Large intestine (tissue), 12 donors: ENCODE measurements at places on chromosomes 13 and 19.

- peak; percentile 89 for DNase-seq
Measured at GRCh38 chr13:74287724-74288169, 153.5 kb upstream of the KLF12 start.

GRCh38 chr19:4318460-4318859 lies 14.1 kb downstream of the FSD1 start:
- no peak for DNase-seq

- DNase-seq, result no peak
Measured at GRCh38 chr19:18967358-18968146, 26.5 kb upstream of the HOMER3 start.

- no peak for DNase-seq
Measured at GRCh38 chr13:101115762-101116171, 300.5 kb downstream of the NALCN start.

- no peak for DNase-seq
Measured at GRCh38 chr13:73258406-73258805, 199.6 kb downstream of the KLF5 start.

- no peak for DNase-seq
Measured at GRCh38 chr13:105063676-105064075, 1471.8 kb downstream of the EFNB2 start.

- DNase-seq, result no peak
Measured at GRCh38 chr13:19673473-19674430, 40.3 kb downstream of the MPHOSPH8 start.

DNA sequence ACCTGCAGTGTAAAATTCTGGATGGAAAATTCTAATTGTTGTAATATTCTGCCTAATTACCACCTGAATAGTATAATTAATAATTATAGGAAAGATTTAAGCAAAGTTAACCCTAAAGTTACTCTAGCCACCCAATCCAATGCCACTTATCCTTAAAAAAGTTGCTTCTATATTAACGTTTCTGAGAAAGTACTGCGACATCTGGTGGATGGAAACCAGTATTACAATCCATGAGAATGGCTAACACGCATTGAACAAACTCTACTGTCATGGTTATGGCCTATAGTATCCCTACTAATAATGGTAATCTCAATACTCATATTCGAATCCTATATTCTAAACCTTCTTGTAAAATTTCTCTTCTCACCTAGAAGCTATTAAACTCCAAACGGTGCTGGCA lies 1551.8 kb downstream of the SLITRK1 start:
- no peak for DNase-seq

DNA sequence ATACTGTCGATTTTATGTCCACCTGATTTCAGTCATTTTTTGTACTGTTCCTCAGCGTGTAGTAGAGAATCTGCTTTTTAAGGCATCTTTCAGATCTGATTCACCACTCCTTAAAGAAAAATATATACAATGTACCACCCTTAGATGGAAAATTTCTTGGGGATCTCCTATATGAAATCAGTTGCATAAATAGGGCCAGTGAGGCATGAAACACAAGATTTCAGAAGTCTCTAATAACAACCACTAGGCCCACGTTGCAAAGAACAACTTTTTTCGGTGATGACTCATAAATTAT lies 1.4 kb downstream of the USP12 start:
- DNase-seq, result no peak

- no peak for DNase-seq
Measured at GRCh38 chr19:45824041-45824471, 8.9 kb upstream of the RSPH6A start.

GRCh38 chr19:44698492-44699201 lies at the start of gene CEACAM16:
Gene CEACAM16 (plus strand): TSS chr19:44699151. CDS start chr19:44701457, 2,306 bp downstream.
- no peak for DNase-seq

DNA sequence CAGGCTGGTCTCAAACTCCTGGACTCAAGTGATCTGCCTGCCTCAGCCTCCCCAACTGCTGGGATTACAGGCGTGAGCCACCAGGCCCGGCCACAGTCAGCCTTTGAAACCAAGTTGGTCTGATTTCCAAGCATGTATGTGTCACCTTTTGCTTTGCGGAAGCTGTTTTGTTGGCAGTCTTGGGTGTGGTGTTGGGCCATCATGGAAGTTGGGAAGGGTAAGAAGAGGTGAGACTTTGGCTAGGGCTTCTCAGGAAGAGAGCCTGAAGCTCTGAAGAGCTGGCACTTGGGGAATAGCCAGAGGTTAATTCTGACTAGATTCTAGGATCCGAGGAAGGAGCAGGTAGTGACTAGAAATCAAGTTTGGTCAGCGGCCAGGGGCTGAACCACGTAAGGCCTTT lies 2.8 kb downstream of the RSPH6A start:
- no peak for DNase-seq

GRCh38 chr13:52411629-52412028 lies 5.7 kb upstream of the THSD1 start:
- peak; percentile 58 for DNase-seq

DNA sequence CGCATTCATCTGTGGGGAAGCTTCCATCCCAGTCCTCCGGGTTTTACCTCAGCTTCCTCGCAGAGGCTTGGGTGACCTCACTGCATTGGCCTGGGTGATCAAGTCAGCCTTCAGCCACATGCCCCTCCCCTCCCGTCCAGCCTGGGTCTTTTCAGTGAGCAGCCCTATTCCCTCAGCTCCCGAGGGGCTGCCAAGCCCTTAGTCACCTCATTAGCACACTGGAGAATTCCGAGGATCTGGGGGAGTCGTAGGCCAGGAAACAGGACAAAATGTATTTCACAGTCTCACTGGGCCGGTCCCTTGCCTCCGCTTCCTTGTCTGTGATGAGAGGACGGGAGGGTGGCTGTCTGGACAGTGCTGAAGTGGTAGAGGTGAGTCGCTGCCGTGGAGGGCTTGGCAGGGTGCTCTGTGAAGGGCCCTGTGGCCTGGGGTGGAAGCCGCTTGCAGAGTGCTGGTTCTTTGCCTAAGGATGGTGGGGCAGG lies 19.9 kb downstream of the KDM4B start:
- DNase-seq, result no peak

- DNase-seq, result no peak
Measured at GRCh38 chr13:110119935-110120905, 186.7 kb downstream of the COL4A1 start.

DNA sequence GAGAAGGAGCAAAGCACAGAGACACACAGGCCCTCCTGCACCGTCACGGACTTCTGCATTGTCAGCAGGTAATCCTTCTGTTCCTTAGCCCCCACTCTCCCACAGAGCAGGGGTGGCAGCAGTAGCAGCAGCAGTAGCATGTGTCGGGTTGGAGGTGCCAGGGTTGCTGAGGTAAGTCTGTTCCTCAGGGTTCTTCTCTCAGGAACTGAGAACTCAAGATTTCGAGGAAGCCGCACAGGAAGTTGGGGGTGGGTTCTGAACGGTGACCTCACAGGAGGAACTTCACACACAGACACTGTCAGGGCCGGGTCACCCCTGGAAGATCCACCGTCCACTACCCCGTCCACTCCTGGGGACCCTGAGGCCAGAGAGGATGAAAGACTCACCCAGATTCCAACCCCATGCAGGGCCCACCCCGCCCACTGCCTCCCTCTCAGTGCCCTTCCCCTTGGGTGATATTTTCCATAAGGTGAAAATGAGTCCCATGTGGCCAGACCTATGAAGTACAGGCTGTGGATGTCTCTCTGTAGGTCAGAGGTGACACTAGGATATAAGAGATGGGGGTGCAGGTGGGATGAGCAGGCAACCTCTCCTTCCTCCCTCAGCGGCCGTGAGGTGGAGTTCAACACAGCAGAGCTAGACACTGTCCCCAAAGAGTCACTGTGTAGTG lies at the start of gene SIGLEC12:
Gene SIGLEC12, minus strand, starts transcription at position 207 of the 670 bp plus-strand sequence. Its CDS starts 67 bp downstream, at position 140.
- DNase-seq, result no peak

GRCh38 chr13:27663947-27664346 lies 42.3 kb downstream of the POLR1D start:
- DNase-seq, result no peak

DNA sequence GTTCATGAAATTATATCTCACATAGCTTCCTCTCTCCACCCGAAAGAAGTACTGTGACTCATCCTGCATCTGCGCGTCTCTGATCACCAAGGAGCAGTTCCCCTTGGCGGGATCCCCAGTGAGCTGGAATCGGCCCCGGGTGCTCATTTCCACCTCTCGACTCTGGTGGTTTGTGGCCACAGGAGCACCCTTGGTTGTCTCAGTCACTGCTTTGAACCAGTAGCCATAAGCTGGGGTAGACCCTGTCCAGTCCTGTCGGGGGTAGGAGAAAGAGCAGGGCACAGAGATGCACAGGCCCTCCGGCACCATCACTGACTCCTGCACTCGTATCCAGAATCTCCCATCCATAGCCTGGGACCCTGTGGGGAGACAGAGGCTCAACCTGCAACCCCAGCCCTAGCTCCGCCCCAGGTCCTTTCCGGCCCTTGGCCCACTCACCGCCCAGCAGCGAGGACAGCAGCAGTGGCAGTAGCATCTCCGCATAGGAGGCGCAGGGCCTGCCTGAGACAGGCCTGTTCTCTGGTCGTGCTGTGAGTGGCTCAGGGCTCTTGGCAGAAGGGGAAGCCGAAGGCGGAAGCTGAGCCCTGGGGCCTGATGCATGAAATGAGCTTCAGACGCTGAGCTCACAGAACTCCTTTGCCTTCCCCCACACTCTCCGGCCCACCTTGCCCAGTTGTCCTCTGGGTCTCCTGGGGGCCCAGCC lies at the start of gene SIGLEC10:
Gene SIGLEC10, minus strand, starts transcription at position 536 of the 703 bp plus-strand sequence. Its CDS starts 61 bp downstream, at position 475.
- DNase-seq, result no peak

DNA sequence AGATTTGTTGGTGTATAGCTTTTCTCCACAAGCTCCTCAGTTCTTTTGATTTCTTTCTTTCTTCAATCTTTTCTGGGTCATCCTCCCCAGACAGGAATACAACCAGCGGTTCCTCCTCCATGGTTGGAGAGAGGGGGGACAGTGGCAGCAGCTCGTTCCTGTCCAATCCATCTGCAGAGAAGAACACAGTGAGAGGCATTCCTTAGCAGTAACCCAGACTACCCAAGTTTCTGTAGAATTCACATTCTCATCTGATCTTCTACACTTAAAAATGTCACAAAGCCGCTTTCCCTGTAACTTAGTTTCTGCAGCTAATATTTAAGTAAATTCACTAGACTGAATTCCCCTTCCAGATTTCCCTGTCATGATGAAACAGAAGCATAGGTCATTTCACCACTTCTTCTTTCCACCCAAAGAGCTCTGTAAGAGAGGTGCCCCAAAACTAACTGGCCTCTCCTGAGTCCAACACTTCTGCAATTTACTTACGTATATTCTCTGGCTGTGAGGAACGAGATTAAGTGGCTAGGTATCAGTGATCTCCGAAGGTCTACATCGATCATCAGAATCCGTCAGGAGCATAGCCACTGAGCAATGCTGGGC lies 171.9 kb downstream of the TBC1D4 start:
- no peak for DNase-seq

DNA sequence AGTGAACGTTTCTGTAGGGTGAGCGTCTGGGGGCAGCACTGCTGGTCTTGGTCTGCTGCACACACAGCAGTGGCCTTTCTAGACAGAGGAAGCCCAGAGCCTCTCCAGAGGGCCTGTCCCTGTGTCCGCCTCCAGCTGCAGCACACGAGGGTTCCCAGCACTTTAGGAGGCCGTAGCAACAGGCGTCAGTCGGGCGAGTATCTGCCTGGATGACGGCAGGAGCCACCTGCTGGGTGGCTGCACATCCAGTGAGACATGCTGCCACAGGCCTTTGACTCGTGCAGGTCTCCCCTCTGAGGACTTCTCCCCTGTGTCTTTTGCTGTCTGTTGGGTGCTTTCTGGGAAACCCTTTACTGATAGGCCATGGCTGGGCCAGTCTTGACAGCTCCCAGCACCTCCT lies 22.1 kb downstream of the AP2A1 start:
- no peak for DNase-seq

DNA sequence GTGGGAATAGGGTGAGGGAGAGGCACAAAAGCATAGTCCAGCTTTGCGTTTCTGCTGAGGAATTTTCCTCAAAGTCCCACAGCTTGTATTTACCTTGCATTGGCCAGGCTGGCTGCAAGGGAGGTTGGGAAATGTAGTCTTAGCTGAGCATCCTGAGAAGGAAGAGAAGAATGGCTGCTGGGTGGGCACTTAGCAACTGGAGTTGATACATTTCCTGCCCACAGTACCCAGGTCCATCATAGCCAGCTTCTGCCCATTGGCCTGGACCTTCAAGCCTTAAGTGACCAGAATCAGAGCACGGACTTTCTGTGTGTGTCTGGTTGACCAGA lies 112.4 kb downstream of the SIPA1L3 start:
- no peak for DNase-seq

DNA sequence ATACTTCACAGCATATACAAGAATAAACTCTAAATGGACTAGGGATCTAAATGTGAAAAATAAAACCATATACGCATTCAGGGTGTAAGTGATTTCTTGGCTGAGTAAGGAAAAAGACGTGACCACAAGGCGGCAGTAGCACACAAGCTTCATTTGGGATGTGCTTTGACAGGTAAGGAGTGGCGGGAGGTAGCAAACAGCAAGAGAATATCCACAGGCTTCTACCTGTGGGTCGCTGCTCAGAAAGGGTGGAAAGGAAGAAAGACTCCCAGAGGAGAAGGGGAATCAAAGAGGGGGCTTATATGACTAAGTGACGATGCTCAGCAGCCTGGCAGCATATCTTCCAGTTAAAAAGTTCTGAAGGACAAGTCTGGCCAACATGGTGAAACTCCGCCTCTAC lies 2.5 kb upstream of the ZNF121 start:
- DNase-seq, result peak; percentile 67

DNA sequence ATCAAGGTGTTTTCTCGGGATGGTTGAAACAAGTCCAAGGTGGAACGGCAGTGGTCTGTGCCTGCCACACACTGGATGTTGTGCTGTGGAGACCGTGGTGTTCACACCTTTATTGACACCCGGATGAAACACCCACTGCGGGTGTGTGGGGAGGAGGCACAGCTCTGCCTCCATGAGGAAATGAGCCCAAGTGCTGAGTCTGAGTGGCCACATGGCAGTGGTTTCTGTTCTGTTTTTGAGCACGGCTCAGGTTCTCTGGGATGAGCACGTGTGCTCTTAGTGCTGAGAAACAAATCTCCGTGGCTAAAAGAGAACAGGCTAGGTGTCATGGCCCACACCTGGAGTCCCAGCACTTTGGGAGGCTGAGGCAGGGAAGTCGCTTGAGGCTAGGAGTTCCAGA lies 29.5 kb downstream of the UPF1 start:
- no peak for DNase-seq

GRCh38 chr13:24008679-24009078 lies 111.4 kb upstream of the C1QTNF9B start:
- DNase-seq, result no peak
